ENCODE measurements at places on chromosomes 12 and 14.

DNA sequence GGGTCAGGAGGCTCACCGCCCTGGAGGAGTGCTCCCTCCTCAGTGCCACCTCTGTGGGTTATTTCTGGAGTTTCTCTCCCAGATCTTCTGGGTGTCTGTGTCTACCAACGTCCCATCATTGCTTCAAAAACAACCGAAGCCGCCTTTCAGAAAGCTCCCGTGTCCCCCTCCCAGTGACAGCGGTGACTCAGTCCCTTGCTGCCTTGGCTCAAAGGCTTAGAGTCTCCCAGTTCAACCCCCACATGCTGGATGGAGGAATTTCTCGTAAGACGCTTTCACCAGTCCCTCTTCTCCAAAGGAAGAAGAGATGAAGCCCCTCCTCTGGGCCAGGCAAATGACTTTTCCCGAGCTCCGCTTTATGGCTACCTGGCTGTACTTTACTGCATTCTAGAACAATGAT lies 146.6 kb downstream of the RBM19 start:
- DNase-seq = no peak

DNA sequence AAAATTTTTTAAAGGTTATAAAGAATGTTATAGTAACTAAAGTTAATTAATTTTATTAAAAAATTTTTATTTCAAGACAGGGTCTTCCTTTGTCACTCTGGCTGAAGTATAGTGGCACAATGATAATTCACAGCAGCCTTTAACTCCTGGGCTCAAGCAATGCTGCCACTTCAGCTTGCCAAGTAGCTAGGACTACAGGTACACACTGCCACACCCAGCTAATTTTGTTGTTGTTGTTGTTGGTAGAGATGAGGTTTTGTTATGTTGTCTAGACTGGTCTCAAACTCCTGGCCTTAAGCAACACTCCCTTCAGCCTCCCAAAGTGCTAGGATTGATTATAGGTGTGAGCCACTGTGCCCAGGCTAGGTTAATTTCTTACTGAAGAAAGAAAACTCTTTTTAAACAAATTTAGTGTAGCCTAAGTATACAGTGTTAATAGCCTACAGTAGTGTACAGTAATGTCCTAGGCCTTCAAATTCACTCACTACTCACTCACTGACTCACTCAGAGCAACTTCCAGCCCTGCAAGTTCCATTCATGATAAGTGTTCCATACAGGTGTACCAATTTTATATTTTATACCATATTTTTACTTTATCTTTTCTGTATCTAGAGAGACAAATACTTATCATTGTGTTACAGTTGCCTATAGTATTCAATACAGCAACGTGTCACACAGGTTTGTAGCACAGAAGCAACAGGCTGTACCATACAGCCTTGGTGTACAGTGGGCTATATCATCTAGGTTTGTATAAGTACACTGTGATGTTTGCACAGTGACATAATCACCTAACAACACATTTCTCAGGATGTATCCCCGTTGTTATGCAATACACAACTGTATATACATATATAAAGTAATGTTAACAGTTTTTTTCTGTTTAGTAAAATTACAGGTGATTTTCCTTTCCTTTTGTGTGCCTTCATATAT lies 24.7 kb upstream of the DNAAF2 start:
- no peak for DNase-seq

DNA sequence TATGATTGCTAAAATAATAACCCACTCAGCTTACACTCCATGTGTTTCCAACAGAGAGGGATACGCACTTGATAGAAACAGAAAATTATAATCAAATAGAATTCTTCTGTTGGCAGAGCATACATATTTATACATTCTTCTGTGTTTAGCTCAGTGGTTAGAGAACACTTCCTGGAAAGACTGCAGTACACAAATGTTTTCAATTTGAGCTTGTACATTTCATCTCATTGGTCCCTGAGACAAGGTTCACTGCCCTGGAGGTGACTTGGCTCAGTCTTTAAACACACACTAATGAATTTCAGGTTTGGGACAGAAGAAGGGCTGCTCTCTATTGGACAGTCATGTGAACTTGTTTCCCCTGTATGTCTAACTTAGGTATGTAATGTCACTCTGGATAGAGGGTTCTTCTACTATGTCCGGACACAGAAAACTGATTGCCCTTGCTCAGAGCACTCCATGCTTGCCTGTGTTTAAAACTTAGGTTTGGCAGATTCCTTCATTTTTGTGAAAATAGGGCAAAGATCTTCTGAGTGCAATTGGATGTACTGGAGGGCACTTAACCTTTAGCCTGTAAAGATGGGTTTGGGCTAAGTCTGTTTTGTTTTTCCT lies 22.9 kb downstream of the PROX2 start:
- no peak for DNase-seq

DNA sequence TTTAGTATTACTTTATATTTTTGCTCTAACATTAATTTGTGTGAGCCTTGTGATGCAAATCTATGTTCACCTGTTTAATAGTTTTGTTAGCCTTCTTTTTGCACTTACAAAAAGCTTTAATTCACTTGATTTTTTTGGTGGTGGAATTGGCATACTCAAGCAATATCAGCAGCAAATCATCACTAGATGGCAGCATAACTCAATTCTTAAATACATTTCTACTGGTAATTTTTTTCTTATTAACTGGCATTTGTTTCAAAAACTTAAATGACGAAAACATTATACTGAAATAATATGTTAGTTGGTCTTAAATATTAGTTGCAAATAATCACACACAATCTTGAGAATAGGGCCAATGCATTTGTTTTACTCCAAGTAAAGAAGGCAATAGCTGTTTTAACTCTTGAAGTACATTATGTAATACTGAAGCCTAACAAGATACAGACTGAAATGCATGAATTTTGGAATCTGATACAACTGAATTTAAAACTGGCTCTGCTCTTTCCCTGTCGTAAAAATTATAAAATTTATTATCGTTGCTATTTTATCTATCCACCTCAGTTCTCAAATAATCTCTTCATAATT lies 151.5 kb downstream of the ATXN7L3B start:
- peak; percentile 78 for DNase-seq

GRCh38 chr12:30106204-30106965 lies 322.6 kb upstream of the TMTC1 start:
- DNase-seq = no peak

DNA sequence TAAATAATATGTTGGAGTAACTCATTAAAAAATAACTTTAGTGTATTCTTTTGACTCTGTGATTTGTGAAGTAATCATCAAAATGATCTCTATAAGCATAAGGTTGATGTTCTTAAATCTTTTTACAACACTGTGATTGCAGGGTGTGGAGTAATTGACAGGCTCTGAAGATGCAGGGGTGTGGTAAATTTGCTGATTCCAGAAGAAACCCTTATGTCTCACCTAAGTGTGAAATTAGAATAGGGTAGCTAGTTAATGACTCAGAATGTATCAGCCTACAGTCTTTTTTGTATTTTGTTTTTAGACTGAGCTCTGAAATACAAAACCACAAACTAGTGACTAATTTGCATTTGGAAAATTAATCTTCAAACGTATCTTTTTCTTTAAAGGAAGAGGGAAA lies 5.9 kb downstream of the PRPF39 start:
- peak; percentile 83 for DNase-seq

DNA sequence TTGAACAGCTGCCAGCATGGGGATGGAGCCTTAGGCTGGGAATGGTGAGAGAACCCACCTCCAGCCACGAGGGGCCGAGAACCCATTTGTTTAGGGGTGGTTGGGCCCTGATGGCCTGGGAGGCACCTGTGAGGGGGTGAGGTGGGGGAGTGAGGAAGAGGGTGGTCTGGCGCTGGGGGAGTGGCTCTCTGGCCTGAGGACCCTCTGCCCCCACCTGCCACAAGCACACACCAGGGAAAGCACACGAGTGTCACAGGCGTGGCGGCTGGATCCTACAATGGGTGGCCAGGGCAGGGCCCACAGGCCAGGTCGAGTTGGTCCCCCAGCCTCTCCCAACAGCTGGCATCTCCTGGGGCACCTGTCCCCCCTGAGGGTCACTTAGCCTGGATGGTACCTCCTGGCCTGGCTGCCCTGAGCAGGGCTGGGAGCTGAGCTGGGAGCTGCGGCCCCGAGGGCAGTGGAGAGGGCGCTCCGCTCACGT lies 340.5 kb downstream of the TMEM121 start:
- DNase-seq = no peak

- no peak for DNase-seq
Observed at GRCh38 chr12:50018154-50018553, 7.1 kb downstream of the RACGAP1 start.

DNA sequence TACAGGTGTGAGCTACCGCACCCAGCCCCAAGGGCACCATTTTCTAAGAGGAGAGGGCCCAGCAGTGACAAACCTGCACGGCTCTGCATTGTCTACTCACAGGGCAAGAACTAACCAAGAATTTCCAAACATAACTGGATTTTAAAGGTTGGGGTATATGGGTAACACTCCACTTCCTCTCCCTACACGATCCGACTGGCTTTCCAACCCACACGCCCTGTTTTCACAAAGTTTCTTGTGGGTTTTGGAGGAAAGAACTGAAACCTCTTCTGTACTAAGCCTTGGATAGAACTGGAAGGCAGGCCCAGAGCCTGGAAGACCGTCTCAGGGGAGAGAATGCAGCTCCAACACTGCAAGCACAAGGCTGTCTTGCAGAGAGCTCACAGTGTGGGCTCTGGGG lies 24.9 kb downstream of the SNRNP35 start:
- DNase-seq = no peak

DNA sequence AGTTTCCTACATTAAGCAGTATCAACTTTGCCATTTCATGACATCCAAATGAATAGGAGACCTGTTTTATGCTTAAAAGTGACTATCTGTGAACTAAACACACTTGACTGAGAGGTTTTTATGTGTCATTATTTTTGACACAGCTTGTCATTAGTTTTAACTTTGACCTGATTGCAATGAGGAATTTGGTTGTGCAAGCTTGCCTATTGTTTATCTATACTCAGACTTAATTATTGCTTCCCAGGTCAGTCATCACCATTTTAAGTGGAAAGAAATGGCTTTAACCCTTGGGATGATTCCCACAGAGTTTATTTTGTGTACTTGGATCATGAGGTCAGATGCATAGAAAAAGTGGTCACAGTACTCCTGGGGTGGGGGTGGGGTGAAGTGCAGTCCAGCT lies 171.0 kb upstream of the PRICKLE1 start:
- no peak for DNase-seq

GRCh38 chr14:69726761-69727511 lies 40.0 kb upstream of the SRSF5 start:
- peak; percentile 64 for DNase-seq

DNA sequence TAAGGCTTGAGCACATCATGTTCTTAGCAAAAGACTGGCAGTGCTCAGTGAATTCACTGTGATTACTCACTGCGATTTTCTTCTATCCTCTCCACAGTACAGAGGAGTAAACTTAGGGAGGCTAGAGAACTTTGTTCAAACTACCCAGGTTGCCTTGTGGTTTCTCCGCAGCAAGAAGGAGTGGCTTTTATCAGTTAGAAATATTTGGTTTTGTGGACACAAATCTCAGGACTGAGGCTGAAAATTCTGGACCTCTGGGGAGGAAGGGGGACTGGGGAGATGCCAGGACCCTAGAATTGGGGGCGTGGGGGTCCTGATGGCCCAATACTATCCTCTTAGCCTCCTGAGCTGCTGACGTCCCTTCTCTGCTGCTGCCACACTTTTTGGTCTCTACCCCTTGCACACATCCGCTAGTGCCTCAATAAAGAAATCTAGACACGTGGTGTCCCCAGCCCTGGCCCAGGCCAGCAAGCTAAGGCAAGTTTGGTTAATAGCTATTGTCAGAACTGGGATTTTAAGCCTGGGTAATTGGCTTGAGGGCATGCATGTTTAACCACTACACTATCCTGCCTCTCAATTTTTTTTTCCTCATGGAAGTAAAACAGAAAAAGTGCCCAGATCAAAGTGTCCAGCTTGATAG lies 842 bp downstream of the OAS2 start:
- DNase-seq = no peak

GRCh38 chr12:48940181-48940580 lies 14.9 kb upstream of the FKBP11 start:
- no peak for DNase-seq

DNA sequence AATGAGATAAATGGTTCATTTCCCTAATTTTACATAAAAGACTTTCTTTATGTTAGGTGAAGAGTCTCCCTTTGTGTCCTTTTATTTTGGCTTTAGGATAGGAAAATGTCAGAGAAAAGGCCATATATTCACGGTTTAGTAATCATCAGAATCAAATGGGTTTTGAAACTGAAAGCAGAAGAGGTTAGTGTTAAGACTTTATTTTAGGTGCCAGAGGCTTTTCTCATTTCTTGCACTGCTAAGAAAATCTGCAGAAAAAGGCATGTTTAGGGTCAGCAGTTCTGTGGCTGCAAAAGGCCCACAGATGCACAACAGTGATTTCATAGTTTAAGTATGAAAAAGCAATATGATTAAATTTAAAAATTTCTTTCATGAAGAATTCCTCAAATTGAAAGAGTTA lies 80.4 kb upstream of the SINHCAF start:
- no peak for DNase-seq

DNA sequence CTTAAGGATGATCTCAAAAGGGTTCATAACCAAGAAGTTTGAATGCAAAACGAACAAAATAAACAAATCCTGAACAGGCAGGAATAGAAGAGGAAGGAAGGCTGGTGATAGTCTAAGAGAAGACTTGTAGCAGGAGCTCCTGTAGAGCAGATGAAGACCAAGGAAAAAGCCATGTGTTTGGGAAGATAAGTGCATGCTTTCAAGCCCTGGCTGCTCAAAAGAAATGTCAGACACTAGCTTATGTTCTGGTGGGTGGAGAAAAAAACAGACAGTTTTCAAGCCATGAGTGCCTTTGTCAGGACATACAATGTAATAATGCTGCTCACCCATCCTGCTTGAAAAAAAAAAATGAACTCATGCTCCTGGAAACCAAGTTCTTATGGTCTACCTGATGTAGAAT lies 27.4 kb downstream of the TAOK3 start:
- DNase-seq = no peak

- no peak for DNase-seq
Observed at GRCh38 chr12:11664101-11664500, 14.6 kb downstream of the ETV6 start.

GRCh38 chr12:65740873-65741600 lies 83.2 kb upstream of the HMGA2 start:
- no peak for DNase-seq

DNA sequence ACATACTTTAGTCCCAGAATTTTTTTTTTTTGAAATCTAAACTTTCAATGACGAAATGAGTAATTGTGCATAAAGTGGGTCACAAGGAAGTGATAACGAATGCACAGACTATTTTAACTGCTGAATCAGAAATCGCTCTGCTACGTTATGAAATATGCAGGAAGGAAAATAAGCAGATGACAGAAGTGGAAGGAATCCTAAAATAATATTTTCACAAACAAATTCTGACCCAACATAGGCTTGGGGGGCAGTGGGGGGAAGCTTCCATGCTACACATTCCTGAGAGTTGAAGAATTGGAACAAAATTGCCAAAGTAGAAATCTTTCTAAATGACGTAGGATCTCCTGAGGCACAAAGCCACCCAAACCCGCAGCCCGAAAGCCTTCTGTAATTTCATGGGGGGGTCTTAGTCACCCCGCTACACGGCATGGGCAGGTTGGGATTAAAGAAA lies 89.6 kb downstream of the ARF6 start:
- no peak for DNase-seq

GRCh38 chr12:112340230-112340629 lies 42.0 kb downstream of the HECTD4 start:
- DNase-seq = no peak
